Activated naive CD8-positive, alpha-beta T cell treated with anti-CD3 and anti-CD28 coated beads for 36 hours (primary cell): ENCODE measurements at places on chromosomes 2 and 18.
A peak's percentile ranks its signal among the peaks of the same experiment; 100 is the strongest.

- no peak for DNase-seq
Observed at GRCh38 chr18:46711444-46711863, 45.4 kb downstream of the ST8SIA5 start.

DNA sequence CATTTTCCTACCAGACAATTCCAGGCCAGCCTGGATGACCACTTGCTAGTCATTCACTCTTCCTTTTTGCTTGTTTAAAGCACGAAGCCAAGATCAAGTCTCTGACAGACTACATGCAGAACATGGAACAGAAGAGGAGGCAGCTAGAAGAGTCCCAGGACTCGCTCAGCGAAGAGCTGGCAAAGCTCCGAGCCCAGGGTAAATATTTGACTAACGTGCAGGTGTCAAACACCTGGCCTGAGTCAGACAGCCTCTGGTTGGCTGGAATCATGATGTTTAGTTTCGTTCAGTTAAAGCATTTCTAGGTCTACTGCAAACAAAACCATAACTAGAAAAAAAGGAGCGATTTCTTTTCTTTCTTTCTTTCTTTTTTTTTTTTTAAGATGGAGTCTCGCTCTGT is 44.2 kb upstream of the LYPD6B start:
- DNase-seq: no peak

DNA sequence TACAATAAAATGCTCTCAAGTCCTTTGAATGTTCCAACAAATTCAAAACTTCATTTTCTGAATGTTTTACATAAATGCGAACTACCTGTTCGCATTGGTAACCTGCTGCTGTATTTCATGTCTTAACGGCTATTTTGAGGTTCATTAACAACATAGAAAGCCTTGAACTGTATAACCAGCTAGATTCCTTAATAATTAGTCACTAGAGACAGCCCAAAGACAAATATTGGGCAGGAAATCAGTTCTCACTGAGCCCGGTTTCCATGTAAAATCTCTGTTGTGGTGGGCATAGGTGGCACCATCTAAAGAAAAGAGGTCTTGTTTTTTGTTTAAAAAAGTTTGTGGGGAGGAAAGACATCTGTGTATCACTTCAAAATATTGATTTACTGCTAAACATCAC is 29.2 kb downstream of the PDIA6 start:
- no peak for DNase-seq

- peak; percentile 33 for DNase-seq
Observed at GRCh38 chr2:134253117-134253704, 661 bp upstream of the MGAT5 start.

- DNase-seq: no peak
Observed at GRCh38 chr2:4618141-4618540, 914.8 kb downstream of the DCDC2C start.

DNA sequence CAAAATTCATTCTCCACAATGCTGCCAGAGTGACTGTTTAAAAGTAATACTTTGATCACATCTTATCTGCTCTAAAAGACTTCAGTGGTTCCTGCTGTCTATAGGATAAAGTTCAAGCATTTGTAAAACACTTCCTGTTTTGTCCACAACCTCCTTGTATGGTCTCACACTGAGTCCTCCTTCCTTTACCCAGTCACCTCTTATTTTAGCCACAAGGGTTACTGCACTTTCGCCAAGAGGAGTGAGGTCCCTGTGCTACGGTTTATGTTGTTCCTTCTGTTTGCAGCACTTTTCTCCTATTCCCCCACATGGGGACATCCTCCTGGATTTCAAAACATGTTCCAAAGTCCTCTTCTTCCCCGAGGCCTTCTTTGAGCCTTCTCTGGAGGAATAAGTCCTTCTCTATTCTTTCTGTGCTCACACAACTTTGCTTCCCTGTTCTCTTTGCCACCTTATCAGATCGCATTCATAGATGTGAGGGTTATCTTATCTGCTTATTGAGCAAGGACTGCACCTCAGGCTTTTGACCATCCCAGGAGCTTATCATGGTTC is 112.2 kb upstream of the NABP1 start:
- no peak for DNase-seq

DNA sequence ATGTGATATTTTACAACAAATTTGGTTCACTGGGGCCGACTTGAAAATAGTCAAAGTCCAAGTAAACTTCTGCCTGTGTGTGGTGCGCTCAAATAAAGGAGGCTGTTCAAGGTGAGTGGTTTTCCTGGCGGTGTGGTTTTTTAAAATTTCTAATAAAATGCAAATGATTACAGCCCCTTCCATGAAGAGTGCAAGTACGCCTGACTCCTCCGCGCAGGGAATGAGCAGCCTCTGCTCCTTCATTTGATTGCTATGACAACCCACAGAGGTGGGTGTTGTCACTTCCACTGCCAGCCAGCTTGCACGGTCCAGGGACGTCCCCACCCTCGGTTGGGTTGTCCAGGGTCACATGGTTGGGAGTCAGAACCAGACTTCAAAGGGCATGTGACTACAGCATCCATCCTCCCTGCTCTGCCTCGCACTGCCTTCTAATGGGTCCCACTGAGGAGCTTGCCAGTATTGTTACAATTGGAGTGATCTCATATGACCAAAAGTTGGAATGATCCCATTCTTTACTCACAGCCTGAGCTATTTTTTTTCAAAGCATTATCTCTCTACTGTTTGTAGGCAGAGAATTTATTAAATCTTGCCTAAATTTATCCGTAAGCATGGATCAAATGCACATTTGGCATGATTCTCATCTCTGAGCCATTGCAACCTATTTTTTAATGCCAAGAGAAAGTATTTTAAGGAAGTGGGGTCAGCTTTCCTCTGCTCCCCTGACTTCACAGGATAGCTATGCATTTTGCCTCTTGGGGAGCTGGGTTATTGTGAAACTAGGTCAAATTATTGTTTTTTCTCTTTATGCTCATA is 121.3 kb downstream of the AGAP1 start:
- no peak for DNase-seq

DNA sequence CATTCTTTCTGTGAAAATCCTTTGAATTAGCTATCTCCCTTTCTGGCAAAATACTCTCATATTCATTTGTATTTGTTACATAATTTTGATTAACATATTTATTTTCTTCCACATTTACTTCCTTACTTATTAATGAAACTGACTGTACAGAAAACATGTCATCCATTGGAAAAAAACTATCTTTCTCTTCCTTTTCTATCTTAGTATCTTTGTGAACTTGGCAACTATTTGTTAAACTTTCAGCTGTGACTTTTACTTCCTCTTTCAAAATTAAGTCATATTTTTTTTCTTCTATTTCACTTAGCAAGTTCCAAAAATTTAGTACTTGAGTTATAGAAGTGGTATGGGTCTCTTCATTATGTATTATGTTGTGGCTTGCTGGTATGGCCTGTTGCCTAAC is 2.6 kb downstream of the RAD51AP2 start:
- DNase-seq: no peak
